ENCODE measurements at places on chromosomes 2 and 18.

DNA sequence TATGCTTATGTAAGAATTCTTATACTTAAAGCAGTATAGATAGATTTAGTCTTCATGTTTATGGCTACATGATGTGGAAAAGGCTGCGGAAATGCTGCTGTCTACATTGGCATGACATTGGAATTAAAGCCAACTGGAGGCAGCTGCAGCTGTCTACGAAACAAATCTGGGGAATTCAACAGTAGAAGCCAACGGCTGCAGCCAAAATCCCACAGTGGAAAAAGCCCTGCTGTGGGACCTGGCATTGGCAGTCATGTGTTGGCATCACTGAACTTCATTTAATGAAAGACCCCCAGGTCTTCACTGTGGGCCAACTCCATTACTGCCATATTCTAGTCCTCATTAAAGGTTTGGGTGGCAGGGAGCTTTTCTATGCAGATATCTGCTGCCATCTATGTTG is 223.6 kb downstream of the SLC8A1 start:
- no peak for DNase-seq

DNA sequence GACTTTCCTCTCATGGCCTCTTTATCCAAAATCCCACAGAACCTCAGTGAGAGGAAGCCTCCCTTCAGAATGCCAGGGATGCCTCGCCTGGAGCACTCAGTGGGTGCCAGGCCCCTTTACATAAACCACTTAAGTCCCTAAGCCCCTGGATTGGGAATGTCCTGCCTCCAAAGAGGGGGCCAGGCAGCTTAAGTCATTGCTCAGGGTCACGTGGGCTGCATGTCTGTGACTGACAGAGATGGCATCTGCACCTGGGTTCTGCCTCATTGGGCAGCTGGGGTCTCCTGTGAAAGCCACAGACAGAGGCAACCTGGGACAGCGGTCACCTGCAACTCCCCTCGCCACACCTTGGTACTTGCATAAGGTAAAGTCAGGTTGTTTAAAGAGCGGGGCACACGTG is 93.5 kb downstream of the MYT1L start:
- DNase-seq, result no peak

- DNase-seq, result no peak
These were observed 91.2 kb downstream of the ASAP2 start for GRCh38 chr2:9297807-9298206.

- no peak for DNase-seq
These were observed 12.0 kb upstream of the CEP68 start for GRCh38 chr2:65044097-65044735.

DNA sequence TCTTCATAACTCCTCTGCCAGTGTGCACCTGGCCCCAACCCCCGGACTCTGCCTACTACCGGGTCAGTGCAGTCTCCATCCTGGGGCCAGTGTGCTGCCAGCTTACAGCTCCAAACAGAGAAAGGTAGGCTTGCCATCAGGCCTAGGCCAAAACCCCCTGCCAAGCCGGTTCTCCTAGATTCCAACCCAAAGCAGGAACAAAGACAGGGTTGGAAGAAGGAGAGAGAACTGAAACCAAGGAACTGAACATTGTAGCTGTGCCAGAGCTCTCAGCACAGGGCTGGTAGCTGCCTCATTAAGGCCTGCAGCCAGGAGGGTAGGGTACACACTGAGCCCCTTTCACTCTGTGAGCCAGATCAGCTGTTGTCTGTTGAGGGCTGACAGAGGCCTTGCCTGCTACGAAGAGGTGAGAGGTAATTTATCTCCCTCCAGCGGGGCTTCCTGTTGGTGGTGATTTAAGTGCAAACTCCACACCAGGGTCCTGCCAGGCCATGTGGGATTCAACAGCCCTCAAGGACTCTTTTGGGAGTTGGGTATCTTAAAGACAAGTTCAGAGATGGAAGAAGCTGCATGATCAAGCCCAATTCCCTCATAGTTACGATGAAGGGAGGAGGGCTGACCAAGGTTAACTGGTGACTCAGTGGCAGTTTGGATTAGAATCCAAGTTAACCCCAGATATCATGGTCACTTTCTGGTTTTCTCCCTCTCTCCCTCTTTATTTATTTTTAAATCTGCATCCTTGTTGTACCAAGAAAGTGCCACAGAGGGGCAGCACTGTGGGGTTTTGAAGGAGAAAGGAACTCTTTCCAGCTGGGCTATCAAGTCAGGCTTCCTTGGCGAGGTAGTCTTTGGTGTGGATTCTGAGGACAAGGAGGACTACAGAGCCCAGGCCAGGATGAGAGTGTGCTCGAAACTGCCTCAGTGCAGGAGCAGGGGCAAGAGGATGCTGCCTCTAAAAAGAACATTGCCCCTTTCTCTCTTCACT is 48.1 kb downstream of the CYRIA start:
- DNase-seq, result no peak

DNA sequence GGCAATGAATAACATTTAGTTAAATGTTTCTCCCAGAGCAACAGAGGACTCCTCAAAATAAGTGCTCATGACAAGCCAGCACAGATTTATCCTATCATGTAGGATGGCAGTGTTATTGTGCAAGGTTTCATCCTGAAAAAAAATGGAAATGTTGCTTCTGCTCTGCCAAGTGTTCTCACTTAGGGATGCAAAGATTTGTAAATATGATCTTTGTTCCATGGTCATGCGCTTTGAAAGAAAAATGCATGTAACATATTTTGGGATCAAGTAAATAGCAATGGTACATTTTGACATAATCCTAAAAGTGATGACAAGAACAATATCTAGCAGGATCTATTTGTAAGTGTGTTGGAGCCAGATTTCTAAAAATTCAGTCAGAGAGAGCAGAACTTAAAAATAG is 229.5 kb upstream of the CCDC150 start:
- DNase-seq, result no peak

DNA sequence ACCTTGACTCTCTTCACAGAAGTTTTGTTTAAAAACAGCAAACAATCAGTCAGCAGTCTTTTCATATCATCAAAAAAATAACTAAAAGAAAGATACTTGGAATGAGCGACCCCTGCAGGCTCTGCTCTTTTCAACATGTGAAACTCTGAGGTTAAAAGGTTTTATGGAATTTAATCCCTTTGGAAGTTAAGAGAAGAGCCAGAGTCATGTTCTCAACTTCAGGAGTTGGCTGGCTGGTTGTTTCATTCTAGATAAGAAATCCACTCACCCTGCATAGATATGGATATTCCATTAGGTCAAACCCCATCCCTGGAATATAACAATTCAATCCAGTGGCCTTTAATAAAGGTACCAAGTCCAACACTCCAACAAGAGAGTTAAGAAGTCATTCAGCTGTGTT is 115.6 kb upstream of the RMDN2 start:
- DNase-seq, result peak; percentile 70

DNA sequence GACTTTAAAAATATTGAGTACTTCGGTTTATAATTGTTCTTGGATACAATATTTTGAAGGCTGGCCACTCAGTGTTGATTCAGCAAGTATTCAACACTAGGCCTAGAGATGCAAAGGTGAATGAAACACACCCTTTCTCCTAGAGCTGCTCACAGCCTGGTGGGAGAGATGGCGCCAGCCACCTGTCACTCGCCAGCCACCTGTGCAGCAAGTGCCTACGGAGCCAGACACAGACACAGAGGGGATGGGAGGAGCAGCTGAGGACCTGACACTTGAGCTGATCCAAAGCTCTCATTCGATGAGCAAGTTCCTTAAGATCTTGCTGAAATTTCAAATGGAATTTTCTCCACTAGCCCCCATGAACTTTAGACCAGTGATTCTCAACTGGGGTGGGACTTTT is 151.1 kb upstream of the RIOK3 start:
- DNase-seq, result no peak

DNA sequence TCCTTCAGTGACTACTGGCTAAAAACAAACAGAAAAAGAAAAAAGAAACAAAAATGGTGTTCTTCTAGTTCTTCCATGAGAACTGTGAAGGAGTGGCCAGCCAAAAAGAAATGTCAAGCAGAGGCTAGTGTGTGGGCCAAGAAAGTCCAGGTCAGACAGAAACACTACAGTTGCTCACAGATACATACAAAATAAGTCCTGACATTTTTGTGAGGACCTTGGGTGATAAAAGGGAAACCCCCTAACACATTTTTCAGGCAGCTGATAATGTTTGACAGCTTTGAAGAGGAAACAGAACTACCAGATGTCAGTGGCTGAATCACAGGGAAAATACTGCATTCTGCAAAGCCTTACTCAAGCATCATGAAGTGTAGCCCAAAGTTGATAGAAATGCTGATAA is 28.1 kb downstream of the ARHGAP25 start:
- peak; percentile 33 for DNase-seq

GRCh38 chr2:136065384-136065783 is 52.6 kb downstream of the CXCR4 start:
- no peak for DNase-seq

DNA sequence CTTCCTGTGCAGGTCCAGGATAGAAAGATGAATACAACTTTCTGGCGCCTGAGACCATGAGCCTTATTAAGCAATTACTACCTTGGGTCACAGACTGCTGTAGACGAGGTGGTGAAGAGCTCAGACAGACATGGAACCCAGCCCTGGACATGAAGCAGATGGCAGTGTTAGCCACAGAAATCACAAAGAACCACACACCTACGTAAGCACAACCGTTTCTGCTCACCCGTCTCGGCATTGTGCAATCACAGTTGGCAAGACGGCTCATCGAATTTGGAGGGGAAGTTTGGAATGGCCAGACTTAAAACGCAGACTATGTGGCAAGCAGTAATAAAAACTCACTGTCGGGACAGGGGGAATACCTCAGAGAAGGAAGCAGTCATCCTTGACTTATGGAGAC is 24.3 kb upstream of the ASPRV1 start:
- no peak for DNase-seq

DNA sequence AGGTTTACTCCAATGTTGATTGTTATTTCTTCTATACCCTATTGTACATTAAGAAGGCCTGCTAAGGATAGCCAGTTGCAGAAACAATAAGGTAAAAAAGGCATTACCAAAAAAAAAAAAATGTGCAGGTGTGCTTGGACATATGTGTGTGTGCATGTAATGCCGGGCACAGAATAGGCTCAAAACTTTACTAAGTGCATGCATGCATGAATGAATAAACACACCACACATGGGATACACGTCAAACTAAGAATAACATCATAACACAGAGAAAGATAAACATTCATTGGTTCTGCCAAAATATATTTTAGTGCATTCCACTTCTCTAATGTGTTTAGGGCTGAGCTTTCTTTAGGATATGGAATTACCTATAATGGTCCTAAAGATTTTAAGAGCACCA is 298.2 kb downstream of the TCF4 start:
- no peak for DNase-seq

DNA sequence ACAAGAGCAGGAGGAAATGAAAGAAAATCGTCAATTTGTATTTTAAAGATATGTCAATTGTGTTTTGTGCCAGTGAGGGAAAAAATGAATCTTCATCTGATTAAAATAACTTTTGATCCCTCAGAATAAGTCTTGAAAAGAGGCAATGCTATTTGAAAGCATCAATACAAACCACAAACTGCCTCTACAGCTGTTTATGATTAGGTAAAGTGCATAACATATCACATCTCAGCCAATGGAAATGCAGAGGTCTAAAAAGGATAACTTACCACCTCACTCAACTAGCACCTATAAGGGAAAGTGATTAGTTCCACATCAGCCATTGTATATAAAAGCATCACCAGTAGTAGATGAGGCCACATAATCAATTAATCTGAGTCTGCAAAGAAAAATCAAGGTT is 492.2 kb upstream of the CDH2 start:
- no peak for DNase-seq

- DNase-seq, result no peak
These were observed 90.7 kb upstream of the TMEM18 start for GRCh38 chr2:767944-768343.

DNA sequence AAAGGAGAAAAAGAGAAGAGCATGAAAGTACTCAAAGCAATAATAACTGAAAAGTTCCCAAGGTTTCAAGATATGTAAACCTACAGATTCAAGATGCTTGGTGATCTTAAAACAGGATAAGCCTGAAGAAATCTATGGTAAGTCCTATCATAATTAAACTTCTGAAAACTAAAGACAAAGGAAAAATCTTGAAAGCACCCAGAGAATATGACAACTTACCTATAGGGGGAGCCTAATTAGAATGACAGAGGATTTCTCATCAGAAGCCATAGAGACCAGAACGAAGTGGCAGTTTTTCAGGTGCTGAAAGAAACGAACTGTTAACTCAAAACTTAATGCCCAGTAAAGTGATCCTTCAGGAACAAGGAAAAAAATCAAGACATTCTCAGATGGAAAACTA is 59.7 kb downstream of the XDH start:
- DNase-seq, result peak; percentile 50

DNA sequence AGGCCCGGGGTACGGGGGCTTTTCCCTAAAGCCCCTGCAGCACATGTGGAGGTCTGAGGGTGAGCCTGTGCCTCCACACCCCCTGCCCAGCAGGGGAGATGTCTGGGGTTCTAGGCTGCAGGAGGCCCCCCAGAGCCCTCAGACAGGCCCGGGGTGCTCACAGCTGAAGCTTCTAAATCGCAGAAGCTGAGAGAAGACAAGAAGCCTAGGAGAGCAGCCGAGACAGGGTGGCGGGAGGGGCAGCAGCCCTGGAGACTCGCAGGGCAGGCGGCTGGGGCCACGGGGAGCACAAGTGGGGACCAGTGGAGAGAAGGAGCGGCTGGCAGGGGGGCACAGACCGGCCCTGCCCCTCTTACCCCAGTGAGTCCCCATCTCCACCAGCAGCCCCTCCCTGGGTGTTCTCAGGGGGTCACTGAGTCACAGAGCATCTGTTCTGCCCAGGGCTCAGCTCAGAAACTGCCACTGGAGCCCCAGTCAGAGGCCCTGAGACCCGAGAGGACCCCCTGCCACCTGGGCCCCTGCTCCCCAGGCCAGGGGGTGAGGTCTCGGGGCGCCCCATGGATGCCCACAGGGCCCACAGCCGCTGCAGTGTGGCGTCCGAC is 26.1 kb downstream of the GPC1 start:
- no peak for DNase-seq

DNA sequence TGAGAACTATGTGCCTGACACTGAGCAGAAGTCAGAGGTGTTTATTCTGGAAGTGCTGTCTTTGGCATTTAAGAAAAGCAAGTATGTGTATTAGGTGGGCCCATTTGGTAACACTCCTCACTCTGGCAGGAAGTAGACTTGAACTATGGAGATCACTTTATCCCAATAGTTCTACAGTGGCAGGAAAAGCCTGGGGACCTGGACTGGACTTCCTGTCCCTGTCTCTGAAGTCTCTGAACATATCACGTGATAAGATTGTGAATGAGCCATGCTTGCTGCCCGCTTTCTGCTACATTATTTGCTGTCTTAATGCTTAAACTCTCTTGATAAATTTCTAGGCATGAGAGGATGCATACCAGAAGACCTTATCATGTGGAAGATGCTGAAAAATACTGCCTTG is 203.7 kb downstream of the MYO3B start:
- no peak for DNase-seq

DNA sequence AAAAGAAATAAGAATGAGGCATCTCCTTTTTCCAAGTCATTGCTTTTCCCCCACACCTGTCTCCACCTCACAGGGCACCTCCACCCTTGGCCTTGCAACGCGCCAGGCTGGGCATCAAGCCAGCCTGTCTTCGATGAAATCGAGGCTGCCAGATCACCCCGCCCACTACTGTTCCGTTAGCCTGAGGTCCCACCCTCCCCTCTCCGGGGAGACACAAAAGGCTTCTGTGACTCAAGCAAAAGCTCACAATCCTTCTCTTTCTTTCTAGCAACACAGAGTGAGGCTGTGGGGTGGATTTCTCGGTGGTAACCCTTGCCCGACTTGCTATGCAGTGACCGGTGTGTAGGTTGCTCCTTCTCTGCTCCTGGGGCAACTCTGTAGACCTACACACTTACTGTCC is 9.9 kb downstream of the TNP1 start:
- DNase-seq, result peak; percentile 51

GRCh38 chr2:88885679-88886416 is 194.4 kb downstream of the RPIA start:
- DNase-seq, result no peak
